ENCODE measurements at places on chromosomes 2 and 18.

- DNase-seq, result no peak
These were observed 19.0 kb upstream of the SERPINB2 start for GRCh38 chr18:63868546-63868945.

- no peak for DNase-seq
These were observed 217.7 kb downstream of the MCFD2 start for GRCh38 chr2:46697830-46698323.

GRCh38 chr2:205682239-205682970 lies at the start of gene NRP2:
Gene NRP2 (plus strand): TSS chr2:205682501. CDS start chr2:205683291, 790 bp downstream.
- peak; percentile 29 for DNase-seq

- DNase-seq, result peak; percentile 80
These were observed 206.8 kb downstream of the CLIP4 start for GRCh38 chr2:29322011-29322410.

GRCh38 chr2:207515671-207516070 lies 14.1 kb upstream of the CREB1 start:
- DNase-seq, result no peak

DNA sequence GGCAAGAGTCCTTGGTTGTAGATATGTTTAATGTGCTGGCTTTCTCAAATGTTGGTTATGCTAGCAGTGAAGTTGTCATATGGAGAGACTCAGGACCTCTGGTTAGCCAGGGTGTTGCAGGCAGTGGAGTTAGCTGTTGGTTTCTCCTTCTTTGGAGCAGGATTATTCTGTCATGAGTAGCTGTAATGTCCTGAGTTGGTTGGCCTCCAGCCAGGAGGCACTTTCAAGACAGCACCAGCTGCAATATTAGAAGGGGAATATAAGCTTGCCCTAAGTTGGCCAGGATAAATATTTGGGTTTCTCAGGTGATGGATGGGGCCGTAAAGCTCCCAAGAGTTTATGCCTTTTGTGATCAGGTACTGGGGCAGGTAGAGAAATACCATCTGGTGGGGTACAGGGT lies 65.5 kb downstream of the MSTN start:
- no peak for DNase-seq

- DNase-seq, result no peak
These were observed 333.1 kb upstream of the HNRNPA3 start for GRCh38 chr2:176879426-176879995.

DNA sequence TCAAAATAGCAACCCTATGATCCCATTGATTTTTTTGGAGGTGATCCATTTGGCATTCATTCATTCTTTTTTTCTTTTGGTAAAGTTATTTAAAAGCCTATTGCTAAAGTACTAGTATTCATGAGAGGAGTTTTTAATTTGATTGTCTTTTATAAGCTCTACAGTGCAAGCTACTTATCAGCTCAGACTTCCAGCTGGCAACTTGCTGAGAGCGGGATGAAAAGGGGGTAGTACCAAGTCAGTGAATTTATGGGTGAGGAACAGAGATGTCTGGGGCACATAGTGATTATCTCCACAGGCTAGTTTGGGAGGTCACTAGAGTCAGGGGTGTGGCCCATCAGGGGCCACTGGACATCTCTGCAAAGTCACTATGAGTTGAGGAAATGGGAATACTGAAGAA lies 202.4 kb downstream of the PIK3C3 start:
- no peak for DNase-seq
